ENCODE measurements at places on chromosomes 5 and 9.

- DNase-seq: peak; percentile 97
Observed at GRCh38 chr9:120868676-120869359, 8.2 kb downstream of the PHF19 start.

- DNase-seq: no peak
Observed at GRCh38 chr9:132881826-132882225, 3.1 kb downstream of the SPACA9 start.

DNA sequence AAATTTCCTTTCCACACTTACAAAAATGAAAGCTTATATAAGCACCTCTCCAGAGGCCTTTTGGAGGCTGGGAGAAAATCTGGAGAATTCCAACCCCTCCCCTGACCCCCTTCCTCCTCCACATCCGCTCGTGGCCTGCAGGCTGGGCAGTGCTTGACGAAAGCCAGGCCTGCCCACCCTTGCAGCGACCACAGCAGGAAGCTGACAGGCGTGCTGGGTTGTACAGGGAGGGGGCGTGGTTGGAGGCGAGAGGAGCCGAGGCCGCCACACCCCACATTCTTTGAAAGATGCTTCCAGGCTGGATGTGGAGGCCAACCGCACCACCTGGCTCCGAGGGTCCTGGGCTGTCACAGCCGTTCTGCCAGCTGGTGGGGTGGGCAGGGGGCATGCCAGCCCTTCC lies 47.8 kb upstream of the IER5L start:
- DNase-seq: peak; percentile 42

- no peak for DNase-seq
Observed at GRCh38 chr5:59786334-59786805, 107.2 kb downstream of the PDE4D start.

- DNase-seq: no peak
Observed at GRCh38 chr5:178649580-178649979, 22.7 kb upstream of the CLK4 start.

- DNase-seq: no peak
Observed at GRCh38 chr9:84751921-84752320, 82.4 kb downstream of the NTRK2 start.

DNA sequence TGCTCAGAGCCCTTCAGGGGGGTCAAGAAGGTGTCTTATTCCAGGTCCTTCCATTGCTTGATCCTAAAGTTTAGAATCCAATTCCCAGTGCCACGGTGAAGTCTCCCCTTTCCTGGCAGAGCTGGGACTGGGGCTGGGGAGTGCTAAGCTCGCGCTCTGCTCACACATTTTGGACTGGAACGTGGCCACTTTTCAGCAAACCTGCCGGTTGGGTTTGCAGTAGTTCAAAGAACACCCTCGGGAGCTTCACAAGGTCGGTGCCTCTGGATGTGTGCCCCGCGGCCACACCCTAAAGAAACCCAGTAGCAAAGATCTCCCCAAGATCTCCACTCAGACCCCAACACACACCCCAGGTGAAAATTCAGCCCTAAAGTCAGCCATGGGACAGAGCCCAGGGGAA lies at the start of gene C9orf152:
TSS of gene C9orf152 (minus strand) at position 129 of the 400 bp plus-strand sequence. CDS start 580 bp downstream, outside the sequence.
- no peak for DNase-seq

- DNase-seq: no peak
Observed at GRCh38 chr9:16744394-16744793, 126.1 kb downstream of the BNC2 start.

- no peak for DNase-seq
Observed at GRCh38 chr5:4271193-4271592, 675.6 kb downstream of the IRX1 start.

- DNase-seq: no peak
Observed at GRCh38 chr5:41048986-41049385, 22.2 kb downstream of the MROH2B start.

DNA sequence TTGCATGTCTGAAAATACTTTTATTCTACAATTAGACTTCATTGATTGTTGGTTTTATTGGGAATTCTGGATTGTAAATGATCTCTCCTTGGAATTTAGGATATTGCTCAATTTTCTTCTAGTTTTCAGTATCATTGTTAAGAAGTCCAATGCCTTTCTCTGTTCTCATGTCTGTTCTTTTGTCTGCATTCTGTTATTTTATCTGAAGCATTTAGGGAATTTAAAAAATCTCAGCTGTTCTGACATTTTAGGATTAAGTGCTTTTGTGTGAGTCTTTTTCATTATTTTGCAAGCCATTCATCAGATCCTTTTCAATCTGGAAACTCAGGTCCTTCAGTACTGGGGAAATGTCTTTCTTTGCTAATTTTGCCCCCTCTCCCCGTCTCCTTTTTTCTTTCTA lies 4.4 kb upstream of the FER start:
- DNase-seq: no peak

DNA sequence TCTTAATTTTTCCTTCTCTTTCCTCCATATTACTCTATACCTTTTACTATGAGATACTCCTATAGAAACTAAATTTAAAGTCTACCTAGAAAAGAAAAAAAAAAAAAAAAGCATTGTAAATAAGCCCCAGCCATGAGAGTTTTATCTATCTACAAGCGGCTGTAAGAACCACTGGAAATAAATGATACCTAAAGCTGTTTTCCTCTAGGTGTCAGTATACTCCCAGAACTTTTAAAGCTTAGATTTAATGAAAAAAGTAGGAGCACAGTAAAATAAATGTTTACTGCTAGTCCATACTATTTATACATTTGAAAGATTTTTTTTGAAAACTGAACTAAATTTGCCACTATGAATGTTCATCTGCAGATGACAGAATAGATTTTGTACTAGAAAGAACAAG lies 26.2 kb downstream of the TYRP1 start:
- no peak for DNase-seq

GRCh38 chr5:105101577-105101976 lies 1539.0 kb upstream of the NUDT12 start:
- DNase-seq: no peak

DNA sequence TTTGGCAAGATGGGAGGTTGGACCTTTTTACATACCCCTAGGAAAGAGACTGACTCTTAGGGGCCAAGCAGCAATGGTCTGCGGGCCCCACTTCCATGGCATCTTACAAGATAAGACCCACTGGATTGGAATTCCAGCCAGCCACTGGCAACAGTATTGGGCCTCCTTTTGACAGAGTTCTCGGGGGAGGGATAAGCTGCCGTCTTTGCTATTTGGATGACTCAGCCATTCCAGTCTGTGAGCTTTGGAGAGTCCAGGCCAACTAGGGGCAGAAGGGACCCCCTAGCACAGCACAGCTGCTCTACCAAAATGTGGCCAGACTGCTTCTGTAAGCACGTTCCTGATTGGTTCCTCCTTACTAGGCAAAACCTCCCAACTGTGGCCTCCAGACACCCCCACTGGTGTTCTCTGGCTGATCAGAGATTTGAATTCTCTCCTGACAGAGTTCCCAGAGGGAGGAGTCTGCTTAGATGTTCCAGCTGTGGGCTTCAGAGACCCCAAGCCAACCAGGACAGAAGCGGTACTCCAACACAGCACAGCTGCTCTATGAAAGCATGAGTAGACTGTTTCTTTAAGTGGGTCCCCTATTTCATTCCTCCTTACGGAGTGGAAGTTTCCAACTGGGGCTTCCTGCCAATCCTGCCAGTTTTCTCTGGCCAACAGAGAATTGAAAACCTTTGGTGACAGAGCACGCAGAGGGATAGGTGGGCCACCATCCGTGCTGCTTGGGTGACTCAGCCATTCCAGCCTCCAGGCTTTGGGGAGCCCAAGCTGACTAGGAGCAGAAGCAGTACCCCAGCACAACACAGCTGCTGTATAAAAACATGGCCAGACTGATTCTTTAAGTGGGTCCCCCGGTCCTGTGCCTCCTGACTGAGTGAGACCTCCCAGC lies 672.1 kb upstream of the RIOK2 start:
- DNase-seq: no peak

- DNase-seq: no peak
Observed at GRCh38 chr5:154782326-154782725, 27.1 kb downstream of the LARP1 start.

DNA sequence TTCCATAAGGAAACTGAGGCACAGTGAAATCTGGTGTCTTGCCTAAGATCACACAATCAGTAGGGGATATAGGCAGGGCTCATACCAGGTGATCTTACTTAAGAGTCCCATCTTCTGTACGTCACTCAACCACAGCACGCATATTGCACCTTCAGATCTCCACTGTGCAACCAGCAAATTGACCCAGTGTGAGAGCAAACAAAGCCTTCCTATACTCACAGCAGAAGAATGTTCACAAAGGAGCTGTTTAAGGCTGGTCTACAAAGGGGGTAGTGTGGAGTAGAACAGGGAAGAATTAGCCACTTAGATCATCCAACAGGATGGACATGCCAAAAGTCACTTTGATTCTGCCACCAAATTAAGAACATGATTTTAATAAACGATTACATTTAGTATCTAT lies 305.9 kb downstream of the SLIT3 start:
- no peak for DNase-seq

DNA sequence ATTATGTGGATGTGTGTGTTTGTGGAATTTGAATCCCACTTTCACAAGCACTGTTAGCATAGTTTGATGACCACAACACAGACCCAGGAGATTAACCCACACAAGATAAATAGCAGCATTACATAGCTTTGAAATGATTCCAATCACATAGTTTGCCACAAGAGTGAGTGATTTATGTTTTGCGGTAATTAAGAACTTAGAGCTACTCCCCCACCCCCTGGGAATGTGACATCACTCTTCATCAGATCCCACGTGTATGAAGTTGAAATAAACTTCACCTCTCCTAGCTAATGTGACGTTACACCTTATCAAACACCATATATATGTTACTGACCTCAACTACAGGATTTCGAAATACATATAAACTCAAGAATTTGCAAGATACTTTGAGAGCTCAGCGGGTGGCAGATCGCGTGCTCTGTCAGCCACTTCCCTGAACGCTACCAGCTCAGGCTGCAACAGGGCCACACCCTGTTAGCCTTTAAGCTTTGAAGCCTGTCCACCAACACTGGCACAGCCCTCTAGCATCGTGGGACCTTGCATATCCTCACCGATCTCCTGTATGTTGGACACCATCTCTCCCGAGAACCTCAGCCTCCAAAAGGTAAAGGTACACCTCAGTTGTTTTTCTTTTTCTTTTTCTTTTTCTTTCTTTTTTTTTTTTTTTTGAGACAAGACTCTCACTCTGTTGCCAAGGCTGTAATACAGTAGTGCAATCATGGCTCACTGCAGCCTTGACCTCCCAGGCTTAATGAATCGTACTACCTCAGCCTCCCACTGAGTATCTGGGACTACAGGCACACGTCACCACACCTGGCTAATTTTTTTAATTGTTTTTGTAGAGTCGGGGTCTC lies 1.7 kb upstream of the AGTPBP1 start:
- DNase-seq: peak; percentile 8

- no peak for DNase-seq
Observed at GRCh38 chr5:170113522-170113900, 7.8 kb downstream of the FOXI1 start.

GRCh38 chr9:16715404-16715803 lies 155.1 kb downstream of the BNC2 start:
- DNase-seq: no peak

- DNase-seq: no peak
Observed at GRCh38 chr5:119322948-119323537, 32.8 kb upstream of the TNFAIP8 start.

GRCh38 chr5:86565197-86565789 lies 52.4 kb upstream of the COX7C start:
- DNase-seq: no peak

GRCh38 chr5:9437741-9438240 lies 108.1 kb downstream of the SEMA5A start:
- no peak for DNase-seq

DNA sequence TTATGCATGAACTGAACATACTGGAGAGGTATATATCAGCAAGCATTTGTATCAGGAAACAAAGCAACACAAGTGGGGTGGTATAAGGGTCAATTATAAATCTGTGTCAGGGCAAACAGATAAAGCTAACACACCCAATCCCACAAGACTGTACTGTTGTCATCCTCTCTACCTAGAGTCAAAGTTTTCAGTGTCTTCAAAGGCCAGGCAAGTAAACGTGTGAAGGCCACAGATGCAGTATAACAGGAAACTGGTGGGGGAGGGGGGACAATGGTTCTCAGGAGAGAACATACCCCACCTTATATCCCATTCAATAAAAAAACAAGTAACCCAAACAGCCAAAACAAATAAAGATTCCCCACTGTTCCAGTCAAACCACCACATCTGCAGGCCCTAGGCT lies 22.1 kb downstream of the ELP1 start:
- DNase-seq: no peak

DNA sequence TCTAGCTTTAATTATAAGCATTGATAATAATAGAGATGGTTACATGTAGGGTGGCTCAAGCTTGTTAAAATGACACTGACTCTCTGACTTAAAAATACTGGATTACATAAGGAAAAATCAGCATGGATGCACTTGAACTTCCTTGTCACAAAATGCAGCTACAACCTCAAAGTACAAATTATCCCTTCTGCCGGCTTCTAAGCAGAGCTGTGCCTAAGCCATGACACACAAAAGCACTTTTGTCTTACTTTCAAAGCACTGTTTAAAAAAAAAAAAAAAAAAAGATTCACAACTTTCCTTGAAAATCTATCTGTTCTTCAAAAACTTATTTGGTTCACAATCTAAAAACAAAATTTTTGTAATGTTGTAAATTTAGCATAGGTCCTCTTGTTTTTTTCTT lies 36.4 kb upstream of the ZFAND5 start:
- no peak for DNase-seq

GRCh38 chr9:125909459-125909858 lies 162.3 kb downstream of the PBX3 start:
- DNase-seq: no peak

GRCh38 chr9:92712767-92713166 lies 42.8 kb upstream of the IPPK start:
- no peak for DNase-seq

DNA sequence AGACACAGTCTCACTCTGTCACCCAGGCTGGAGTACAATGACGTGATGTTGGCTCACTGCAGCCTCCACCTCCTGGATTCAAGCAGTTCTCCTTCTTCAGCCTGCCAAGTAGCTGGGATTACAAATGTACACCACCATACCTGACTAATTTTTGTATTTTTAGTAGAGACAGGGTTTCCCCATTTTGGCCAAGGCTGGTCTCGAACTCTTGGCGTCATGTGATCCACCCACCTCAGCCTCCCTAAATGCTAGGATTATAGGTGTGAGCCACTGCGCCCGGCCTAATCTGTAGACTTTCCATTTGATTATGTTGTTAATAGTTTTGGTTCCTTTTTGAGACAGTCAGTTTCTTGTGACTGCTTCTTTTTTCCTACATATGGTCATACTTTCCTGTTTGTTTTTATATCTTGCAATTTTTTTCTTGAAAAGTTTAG lies 31.0 kb downstream of the MTREX start:
- DNase-seq: no peak

- no peak for DNase-seq
Observed at GRCh38 chr9:123111427-123112014, 78.1 kb downstream of the GPR21 start.

GRCh38 chr5:15612915-15613635 lies 113.1 kb downstream of the FBXL7 start:
- DNase-seq: no peak

GRCh38 chr5:39273314-39273954 lies 54.1 kb upstream of the FYB1 start:
- DNase-seq: no peak
